ENCODE measurements at places on chromosomes 7 and 10.

DNA sequence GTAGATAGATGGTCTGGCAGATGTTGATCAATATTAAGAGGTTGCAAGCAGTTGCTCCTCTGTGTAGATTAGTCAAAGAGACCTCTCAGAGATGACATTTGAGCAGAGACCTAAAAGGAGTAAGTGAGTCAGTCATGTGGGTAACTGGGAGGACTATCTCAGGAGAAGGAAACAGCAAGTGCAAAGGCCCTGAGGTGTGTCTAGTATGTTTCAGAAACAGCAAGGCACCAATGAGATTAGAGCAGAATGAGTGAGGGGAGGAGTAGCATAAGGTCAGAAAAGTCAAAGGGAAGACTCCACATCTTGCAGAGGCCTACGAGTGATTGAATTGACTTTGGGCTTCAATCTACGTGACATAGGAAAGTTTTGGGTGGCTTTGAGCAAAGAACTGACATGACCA, 89.8 kb upstream of the COL1A2 start:
- no peak for DNase-seq

- DNase-seq: peak; percentile 85
Measured at GRCh38 chr7:157875230-157876179, 538.7 kb downstream of the DNAJB6 start.

DNA sequence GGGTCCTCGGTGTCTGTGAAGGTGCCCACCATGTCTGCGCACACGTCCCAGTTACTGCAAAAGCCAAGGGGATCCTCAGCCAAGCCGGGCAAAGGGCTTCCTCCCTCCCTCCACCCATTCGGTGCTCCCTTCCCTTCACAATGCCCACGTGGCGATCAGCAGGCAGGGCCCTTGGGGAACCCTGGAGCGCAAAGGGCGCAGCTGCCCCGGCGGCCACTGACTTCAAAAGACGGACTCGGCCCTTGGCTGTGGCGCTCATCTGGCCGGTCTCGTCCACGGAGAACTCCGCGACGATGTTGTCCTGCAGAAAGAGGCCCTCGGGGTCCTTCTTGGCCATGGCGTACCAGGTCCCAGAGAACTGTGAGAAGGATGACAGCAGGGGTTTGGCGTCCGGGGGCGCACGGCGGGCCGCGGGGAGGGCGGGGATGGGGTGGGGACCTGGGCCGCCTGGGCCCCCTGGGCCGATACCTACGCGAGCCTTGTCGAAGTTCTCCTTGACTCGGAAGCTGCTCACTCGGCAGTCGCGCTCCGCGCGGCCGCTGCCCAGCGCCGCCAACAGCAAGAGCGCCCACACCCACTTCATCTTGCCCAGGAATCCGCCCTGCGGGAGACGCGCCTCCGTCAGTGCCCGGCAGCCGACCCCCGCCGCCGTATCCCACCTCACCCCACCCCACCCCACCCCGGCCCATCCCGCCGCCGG, 439 bp downstream of the RBP4 start:
- no peak for DNase-seq

DNA sequence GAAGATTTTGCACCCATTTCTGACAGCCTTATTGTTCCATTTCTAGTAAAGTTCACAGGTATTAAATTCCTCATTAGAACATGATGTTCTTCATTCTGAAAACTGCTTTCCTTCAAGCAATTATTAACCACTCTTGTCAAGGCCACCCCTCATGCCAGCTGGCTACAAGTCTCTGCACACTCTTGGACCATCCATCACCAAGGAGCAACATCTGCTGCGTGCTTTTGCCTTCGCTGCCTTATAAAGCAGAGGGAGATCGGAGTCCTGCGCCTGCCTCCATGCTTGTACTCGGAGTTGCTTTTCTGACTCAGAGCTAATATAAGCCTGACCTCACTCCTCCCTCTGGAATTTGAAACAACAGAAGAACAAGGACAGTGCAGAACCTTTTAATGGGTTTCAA, 529.9 kb upstream of the DPP6 start:
- DNase-seq: no peak

GRCh38 chr7:95693551-95694333, 78.6 kb upstream of the DYNC1I1 start:
- no peak for DNase-seq

- no peak for DNase-seq
Measured at GRCh38 chr7:33649476-33650441, 255.6 kb upstream of the BMPER start.

DNA sequence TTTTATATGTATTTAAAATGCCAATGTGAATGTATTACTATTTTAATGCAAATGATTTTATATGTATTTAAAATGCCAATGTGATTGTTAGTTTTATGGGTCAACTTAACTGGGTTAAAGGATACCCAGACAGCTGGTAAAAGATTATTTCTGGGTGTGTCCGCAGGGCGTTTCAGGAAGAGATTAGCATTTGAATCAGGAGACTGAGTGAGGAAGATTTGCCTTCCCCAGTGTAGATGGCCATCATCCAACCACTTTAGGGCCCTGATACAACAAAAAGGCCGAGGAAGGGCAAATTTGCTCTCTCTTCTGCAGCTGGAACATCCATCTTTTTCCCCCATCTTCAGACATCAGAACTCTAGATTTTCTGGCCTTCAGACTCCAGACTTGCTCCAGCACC, 116.2 kb downstream of the BAMBI start:
- no peak for DNase-seq

DNA sequence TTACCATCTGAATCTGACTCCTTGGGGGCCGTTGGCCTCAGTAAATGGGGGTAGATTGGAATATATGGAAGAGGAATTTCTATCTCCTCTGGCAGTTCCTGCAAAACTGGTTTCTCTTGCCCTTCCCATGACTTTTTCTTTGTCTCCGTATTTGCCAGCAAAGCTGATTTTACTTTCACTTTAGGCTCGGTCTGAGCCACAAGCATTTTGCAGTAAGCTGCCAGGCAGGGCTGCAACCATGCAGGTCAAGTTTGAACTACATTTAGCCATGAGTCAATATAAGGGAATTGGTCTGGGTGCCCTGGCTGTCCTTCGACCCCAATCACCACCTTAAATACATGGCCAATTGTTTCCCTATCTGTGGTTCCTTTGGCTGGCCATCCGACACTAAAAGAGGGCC, 104.3 kb downstream of the TRIM24 start:
- DNase-seq: no peak

DNA sequence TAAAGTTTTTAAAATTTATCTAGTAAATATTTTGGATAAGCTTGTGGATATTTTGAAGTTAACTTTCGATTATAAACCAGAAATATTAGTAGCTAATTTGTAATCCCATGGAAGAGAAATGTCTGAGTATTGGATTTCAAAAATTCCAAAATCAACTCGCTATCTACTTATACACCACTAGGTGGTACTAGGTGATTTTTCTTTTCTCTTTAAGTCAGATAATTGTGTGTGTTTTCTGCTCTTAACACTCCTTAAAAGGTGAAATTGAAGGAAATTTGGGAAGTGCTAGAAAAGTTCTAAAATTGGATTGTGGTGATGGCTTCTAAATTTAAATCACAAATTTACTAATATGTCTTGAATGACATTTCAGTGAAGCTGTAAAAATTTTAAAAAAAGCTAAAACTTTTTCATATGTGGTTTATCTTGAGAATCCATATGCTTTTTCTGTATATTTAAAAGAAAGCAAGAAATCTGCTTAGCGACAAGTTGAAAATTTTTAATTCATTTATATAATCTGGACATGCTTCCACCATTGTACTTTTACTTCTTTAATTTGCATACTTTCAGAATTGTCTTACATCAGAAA, 90.2 kb downstream of the IPMK start:
- no peak for DNase-seq
